ENCODE measurements at places on chromosomes 12 and 14.

DNA sequence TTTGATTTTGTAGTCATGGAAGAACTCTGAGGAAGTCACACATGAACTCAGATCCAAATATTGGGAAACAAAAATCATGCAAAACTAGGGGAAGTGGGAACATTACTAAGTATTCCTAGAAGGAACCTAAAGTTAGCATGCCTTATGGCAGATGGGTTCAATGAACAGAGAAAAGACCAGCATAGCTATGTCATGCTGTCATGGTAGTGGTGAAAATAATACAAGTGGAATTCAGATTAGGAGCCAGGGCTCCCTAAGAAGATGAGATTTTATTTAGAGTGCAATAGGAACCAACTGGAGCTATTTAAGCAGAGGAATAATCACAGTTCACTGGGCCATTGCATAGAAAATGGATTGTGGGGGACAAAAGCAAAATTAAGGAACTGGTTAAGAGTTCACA is 134.0 kb downstream of the DIO2 start:
- no peak for DNase-seq

- DNase-seq, result no peak
These were observed 22.4 kb upstream of the FBRSL1 start for GRCh38 chr12:132467511-132467910.

DNA sequence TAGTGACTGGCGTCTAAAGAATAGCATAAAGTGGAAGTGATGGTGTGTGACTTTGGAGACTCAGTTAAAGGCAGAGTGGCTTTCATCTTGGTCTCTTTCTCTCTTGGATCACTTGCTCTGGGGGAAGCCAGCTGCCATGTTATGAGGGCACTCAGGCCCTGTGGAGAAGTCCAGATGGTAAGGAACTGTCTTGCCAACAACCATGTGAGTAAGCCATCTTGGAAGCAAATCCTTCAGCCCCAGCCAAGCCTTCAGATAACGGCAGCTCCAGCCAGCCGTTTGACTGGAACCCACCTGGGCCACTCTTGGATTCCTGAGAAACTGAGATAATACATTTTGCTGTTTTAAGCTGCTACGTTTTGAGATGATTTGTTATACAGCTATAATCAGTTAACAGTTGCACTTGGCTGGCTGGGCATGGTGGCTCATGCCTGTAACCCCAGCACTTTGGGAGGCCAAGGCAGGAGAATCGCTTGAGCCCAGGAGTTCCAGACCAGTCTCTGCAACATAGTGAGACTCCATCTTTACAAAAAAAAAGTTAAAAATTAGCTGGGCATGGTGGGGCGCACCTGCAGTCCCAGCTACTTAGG is 7.7 kb upstream of the LRRC23 start:
- DNase-seq, result no peak

DNA sequence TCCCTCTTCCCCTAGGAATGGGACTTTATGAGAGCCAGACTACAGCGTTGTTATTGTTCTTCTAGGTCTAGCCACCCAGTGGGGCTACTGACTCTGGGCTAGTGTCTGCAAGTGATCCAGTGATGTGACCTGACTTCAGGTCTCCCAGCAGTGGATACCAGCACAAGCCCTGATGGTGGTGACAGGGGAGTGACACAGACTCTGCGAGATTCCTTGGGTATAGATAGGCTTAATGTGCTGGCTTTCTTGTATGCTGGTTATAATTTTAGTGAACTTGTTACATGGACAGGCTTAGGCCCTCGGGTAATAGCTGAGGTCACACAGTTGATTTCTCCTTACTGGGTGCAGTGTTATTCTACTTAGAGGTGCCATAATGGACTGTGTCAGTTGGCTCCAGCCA is 106.9 kb downstream of the TBC1D30 start:
- no peak for DNase-seq
